ENCODE measurements at places on chromosomes 11 and 22. TPM values are rescaled to one million over a fixed set of nuclear protein-coding genes. Genes with fewer than 3 reads are reported as not detected.

DNA sequence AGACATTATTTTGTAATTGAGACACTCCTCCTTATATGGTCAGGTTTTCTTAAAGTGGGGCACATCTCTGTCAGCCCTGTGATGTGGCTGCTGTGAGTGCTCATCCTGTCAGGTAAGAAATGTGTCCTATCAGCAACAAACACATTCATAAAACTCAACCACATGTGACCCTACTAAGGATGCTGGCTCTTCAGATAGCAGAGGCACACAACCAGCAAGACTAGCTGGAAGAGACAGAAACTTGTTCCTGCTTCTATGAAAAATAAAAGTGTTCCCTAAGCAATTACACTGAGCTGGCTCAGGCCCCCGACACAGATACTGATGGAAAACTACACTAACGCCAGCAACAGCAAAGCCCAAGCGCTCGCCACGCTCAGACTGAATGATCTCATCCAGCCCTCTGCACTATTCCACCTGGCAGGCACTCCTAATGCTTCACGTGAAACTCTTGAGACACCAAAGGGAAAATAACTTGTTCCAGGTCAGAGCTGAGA, 49.8 kb upstream of the CYP2D6 start:
- H3K4me3 ChIP-seq = no peak overlapping the region
- no peaks in the 10 kb centered on the region for H3K36me3 ChIP-seq
- peak; percentile 66 for DNase-seq

DNA sequence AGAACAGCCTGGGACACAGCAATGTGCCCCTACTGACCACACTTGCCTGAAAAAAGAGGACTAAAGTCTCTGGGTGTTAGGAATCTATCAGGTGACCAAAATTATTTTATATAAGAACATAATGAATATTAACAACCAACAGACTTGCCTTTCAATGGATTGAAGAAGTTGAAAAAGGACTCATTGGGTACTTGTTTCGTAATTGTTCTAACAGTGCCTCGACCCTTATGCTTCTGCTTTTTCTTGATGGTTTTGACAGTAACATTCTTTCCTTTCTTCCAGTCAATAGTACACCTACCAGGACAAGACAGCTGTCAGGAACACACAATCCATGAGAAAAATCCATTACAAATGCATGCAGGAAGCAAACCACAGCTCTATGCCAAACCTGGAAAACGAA, 29.0 kb upstream of the PHLDA2 start:
- no peaks in the 10 kb centered on the region for H3K4me1 ChIP-seq
- no peak overlapping the region for H3K27ac ChIP-seq
- H3K4me3 ChIP-seq = no peak overlapping the region
- H3K36me3 ChIP-seq = peaks cover 6% of the 10 kb centered on the region

GRCh38 chr11:89015614-89016013, 50.2 kb downstream of the GRM5 start:
- H3K27me3 ChIP-seq = no peaks in the 10 kb centered on the region
- no peak overlapping the region for H3K4me3 ChIP-seq
- no peaks in the 10 kb centered on the region for H3K36me3 ChIP-seq
- DNase-seq = no peak
- no peak overlapping the region for H3K27ac ChIP-seq

DNA sequence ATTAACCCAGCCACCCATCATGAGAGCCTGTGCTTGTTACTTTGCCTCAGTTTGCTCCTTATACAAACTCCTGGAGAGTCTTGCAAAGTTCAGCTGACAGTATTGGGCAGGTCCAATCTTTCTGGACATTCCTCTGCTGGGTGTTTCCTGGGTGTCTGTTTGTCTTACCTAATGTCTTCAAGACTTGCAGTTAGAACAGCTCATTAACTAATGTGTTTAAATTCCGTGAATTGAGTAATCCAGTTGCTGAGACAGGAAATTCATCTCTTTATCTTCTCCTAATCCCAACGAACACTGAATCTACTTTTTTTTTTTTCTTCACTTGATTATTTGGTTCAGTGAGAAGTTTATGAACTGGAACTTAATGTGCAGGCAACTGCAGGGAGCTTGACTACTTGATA, 20.6 kb downstream of the BCO2 start:
- H3K4me1 ChIP-seq = peaks cover 3% of the 10 kb centered on the region
- H3K27me3 ChIP-seq = no peaks in the 10 kb centered on the region
- DNase-seq = no peak
- H3K36me3 ChIP-seq = no peaks in the 10 kb centered on the region
- no peak overlapping the region for H3K4me3 ChIP-seq

GRCh38 chr11:12273618-12273995, 103.8 kb upstream of the PARVA start:
- no peaks in the 10 kb centered on the region for H3K27me3 ChIP-seq
- no peak for DNase-seq
- no peak overlapping the region for H3K27ac ChIP-seq
- no peak overlapping the region for H3K4me3 ChIP-seq
- peaks cover 17% of the 10 kb centered on the region for H3K4me1 ChIP-seq

DNA sequence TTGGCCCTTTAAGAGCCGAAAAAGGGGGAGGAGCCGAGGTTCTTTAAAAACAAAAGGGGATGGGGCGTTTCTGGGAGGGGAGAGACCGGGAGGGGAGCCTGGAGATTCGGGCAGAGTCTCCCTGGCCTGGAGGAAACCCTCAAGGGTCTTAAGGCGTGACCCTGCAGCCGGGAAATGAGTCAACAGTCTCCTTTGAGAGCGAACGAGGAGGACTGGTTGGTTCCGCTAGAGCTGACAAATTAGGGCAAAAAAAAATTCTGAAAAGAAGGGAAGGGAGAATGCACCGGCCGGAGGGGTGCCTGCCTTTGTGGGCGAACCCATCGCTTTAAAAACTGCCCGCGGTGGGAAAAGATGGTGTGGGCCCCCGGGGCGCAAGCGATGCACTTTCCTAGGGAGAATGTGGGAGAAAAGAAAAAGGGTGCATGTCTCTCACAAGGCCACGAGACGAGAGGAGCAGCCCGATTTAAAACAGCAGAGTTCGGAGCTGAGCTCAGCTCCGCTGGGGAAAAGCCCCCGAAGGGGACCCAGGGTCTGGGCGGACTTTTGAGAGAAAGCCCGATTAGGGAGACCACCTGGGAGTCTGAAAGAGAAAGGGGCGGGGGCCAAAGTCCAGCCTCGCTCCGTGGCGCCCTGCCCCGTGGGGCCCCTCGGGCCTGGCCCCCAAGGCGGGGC, 874 bp downstream of the ZFTA start:
- H3K27ac ChIP-seq = peak overlapping the region; percentile 93
- peaks cover 55% of the 10 kb centered on the region for H3K4me1 ChIP-seq
- DNase-seq = peak; percentile 78

DNA sequence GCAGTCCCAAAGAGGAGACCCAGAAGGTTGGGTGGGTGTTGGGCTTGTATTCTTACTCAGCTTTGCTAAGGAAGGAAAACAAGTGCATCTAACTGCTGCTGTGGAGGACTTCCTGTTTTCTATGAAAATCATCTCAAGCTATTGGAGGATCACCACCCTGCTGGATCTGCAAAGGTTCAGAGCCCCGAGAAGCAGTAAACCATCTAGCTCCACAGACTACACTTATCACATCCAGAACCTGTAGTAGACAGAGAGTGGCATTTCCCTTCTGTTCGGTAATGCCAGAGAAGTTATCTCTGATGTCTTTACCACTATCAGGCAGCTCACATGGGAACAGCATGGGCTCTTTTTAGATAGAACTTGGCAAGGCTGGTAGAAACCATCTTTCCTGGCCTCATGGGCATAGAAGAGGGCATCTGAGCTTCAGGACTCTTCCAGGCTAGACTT, 21.7 kb downstream of the KCNJ1 start:
- peaks cover 5% of the 10 kb centered on the region for H3K27me3 ChIP-seq
- no peak overlapping the region for H3K27ac ChIP-seq
- DNase-seq = no peak

DNA sequence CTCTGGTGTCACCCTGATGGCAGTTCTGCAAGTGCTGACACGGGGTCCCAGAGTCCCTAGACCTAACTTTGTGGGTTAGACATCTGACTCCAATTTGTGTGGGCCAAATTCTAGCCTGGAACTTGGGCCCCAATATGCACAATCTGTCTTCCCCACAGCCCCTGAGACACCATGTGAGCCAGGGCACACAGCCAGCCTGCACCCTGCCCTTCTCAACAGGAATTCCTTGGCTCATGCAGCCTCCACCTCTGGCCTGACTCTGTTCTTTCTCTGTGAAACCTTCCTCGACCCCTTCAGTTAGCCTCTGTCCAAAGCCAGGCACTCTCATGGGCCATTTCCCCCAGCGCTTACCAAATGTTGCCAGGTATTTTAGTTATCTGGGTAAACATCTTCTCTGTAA, 59.1 kb upstream of the POU2AF1 start:
- peaks cover 4% of the 10 kb centered on the region for H3K4me1 ChIP-seq
- no peaks in the 10 kb centered on the region for H3K36me3 ChIP-seq

DNA sequence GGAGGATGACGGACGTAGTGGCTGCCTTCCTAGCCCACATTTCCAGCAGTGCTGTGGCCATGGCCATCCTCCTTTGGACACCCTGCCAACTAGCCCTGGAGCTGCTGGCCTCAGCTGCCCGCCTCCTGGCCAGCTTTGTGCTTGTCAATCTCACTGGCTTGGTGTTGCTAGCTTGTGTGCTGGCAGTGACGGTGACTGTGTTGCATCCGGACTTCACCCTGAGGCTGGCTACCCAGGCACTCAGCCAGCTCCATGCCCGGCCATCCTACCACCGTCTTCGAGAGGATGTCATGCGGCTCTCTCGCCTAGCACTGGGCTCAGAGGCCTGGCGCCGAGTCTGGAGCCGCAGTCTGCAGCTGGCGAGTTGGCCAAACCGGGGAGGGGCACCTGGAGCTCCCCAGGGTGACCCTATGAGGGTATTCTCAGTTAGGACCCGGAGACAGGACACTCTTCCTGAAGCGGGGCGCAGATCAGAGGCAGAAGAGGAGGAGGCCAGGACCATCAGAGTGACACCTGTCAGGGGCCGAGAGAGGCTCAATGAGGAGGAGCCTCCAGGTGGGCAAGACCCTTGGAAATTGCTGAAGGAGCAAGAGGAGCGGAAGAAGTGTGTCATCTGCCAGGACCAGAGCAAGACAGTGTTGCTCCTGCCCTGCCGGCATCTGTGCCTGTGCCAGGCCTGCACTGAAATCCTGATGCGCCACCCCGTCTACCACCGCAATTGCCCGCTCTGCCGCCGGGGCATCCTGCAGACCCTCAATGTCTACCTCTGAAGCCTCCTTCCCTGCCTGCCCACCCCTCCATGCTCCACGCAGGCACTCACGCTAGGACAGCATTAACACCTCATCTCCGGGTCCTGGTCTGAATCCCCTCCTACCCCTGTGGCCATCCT, 1.6 kb downstream of the RNF26 start:
- H3K4me1 ChIP-seq = peaks cover 27% of the 10 kb centered on the region
- H3K27ac ChIP-seq = no peak overlapping the region
- H3K4me3 ChIP-seq = no peak overlapping the region
- no peak for DNase-seq
- no peaks in the 10 kb centered on the region for H3K36me3 ChIP-seq

- H3K36me3 ChIP-seq = no peaks in the 10 kb centered on the region
- DNase-seq = no peak
- no peak overlapping the region for H3K4me3 ChIP-seq
- H3K27ac ChIP-seq = no peak overlapping the region
- peaks cover 33% of the 10 kb centered on the region for H3K4me1 ChIP-seq
Observed at GRCh38 chr11:2732261-2732939, 32.6 kb upstream of the KCNQ1OT1 start.

DNA sequence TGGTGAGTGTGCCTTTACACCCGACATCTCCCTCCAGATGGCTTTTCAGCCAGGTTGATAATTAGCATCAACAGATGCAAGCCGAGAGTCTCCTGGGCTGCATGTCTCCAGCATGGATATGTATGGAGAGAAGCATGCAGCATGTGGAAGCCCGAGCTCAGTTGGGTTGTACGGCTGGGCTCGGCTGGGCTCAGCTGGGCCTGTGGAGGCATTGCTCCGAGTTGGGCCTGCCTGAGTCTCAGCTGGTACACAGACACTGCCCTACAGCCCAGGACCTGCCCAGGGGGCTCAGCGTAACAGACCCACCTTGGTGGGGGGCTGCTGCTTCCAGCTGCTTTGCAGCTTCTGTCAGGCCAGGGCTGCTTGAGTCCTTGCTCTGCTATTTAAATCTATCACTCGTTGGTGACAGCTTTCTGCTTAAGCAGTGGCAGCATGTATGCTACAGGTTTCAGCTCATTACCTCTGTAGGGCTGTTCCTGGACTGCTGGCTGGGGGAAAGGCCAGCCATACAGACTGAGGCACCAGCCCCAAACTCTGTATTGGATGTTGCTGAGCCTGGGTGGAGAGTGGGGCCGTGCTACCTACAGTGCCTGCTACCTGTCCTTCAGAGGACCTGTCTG, 115.5 kb downstream of the TEAD1 start:
- DNase-seq = no peak
- H3K27ac ChIP-seq = no peak overlapping the region
- no peaks in the 10 kb centered on the region for H3K36me3 ChIP-seq
- H3K4me3 ChIP-seq = no peak overlapping the region

GRCh38 chr22:24321999-24322398, 51.4 kb downstream of the SPECC1L start:
- DNase-seq = no peak
- H3K27me3 ChIP-seq = no peaks in the 10 kb centered on the region
- H3K36me3 ChIP-seq = no peaks in the 10 kb centered on the region
- H3K4me1 ChIP-seq = no peaks in the 10 kb centered on the region
- H3K27ac ChIP-seq = no peak overlapping the region
- no peak overlapping the region for H3K4me3 ChIP-seq

DNA sequence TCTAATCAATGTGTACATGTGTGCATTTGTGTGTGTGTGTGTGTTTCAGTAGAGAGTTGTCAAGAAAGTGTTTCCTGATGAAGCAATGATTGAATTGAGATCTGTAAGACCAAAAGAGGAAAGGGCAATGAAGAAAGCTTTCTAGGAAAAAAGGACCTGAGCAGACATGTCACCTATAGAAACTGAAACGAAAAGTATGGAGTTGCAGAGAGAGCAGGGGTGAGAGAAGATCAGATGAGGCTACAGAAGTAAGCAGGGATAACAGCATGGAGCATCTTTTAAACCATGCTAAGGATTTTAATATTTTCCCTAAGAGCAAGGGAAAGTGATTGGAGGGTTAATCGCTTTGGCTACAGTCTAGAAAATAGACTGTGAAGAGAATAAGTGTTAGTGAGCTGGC, 1459.4 kb upstream of the TENM4 start:
- DNase-seq = no peak
- H3K27ac ChIP-seq = no peak overlapping the region
- no peak overlapping the region for H3K4me3 ChIP-seq
- H3K36me3 ChIP-seq = no peaks in the 10 kb centered on the region
- H3K27me3 ChIP-seq = no peaks in the 10 kb centered on the region
- no peaks in the 10 kb centered on the region for H3K4me1 ChIP-seq

GRCh38 chr11:79039122-79039521, 401.7 kb downstream of the TENM4 start:
- DNase-seq = no peak
- no peak overlapping the region for H3K27ac ChIP-seq
- no peaks in the 10 kb centered on the region for H3K4me1 ChIP-seq
- H3K4me3 ChIP-seq = no peak overlapping the region

LRRC32 gene
- 25.5 TPM for total RNA-seq

NCAPD3 gene
- 9.5 TPM for total RNA-seq

MB gene
- total RNA-seq = not detected

VSIG10L2 gene
- total RNA-seq = not detected

USP2 gene
- total RNA-seq = 7.3 TPM

FGF3 gene
- not detected for total RNA-seq

KCNC1 gene
- 0.20 TPM for total RNA-seq
